CD8-positive, alpha-beta memory T cell (primary cell): ENCODE measurements at places on chromosomes 1 and 21. TPM values are rescaled to one million over a fixed set of nuclear protein-coding genes. Genes with fewer than 3 reads are reported as not detected.
A peak's percentile ranks its signal among the peaks of the same experiment; 100 is the strongest.

DNA sequence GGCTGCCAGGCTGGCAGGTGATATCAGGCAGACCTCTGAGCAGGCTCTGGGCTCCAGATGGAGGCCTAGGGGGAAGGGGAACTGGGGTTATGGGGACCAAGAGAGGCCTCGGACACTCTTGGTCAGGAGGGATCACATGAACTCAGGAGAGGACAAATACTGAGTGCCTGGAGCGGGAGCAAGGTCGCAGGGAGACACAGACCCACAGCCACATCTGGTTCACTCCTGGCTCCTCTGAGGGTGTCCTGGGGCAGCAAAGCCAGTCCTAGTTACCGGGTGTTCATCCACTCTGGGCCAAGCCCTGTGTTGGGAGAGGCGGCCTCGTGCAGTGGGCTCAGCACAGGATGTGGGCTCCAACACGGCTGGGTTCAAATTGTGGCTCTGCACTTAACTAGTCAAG is 239.0 kb downstream of the PTPRU start:
- DNase-seq = no peak

TFAP2E gene
- polyA plus RNA-seq = 0.41 TPM

DNA sequence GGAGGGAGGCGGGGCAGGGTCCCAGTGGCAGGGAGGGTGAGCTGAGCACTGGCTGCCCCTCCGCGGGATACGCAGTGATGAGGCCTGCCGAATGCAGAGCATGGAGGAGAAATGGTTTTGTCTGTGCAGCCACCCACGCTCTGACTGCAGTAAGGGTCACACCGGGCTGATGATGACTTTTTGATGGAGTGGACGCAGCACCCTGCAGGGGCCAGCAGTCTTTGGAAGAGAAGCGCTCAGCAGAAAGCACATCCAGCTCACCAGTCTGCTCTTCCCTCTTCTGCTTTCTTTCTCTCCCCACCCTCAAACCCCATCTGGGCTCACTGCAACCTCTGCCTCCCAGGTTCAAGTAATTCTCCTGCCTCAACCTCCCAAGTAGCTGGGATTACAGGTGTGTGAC is 61.9 kb upstream of the ATP1A1 start:
- no peak for DNase-seq

GRCh38 chr1:47444562-47445465 is 7.0 kb downstream of the FOXD2 start:
- DNase-seq = no peak

GRCh38 chr21:25682382-25682781 is 43.3 kb downstream of the JAM2 start:
- DNase-seq = no peak

TNFAIP8L2 gene
- polyA plus RNA-seq = 22.6 TPM

DNA sequence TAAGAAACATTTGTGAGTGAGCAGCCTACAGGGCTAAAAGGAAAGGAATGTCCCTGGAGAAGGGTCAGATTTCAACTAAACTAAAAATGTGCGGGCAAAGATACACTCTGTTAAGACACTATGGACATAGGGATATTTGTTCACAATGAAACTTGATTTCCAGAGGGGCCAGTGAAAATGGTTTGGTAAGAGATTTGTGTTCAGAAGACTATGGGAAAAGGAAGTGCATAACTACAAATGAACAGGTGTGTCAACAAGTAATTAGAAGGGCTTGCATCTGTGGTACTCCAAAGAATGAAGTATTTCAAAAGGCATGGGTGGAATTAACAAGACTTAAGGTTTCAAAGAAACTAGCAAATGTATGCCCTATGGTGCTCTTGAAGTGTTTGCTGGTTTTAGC is 60.4 kb downstream of the NME7 start:
- no peak for DNase-seq

CR1L gene
- not detected for polyA plus RNA-seq

TRAF5 gene
- 38.3 TPM for polyA plus RNA-seq

KLF17 gene
- polyA plus RNA-seq = not detected

DNA sequence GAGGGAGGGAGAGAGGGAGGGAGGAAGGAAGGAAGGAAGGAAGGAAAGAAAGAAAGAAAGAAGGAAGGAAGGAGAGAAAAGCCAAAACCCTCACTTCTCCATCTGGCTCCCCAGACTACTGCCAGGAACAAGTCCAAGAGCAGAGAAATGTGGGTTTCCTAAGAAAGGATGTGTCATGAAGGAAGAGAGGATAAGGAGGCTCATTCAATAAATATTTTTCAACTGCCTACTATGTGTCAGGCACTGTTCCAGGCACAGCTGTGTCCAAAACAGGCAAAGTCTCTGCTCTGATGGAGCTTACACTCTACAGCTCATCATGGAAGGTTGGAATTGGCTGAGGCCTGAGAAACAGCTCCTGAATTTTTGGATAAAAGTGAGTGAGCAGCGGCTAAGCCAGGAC is 42.6 kb upstream of the ATP2B4 start:
- no peak for DNase-seq

DNA sequence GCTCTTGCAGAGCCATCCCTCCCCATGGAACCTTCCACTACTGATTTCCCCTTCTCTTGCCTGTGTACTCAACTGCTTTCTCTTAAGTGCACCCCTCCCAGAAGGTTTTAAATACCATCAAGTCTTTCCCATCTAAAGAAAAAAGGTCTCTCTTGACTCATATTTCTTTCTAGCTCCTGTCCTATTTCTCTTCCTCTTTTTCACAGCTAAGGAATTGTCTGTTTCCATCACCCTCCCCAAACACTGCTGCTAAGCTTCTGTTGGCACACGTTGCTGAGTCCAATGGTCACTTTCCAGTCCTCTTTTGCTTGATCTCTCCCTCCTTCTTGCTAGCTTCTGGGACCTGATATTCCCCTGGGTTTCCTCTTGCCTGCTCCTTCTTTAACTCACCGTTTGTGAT is 13.3 kb upstream of the GNL2 start:
- no peak for DNase-seq

- no peak for DNase-seq
Measured at GRCh38 chr1:209780268-209780667, 4.1 kb downstream of the C1orf74 start.

- no peak for DNase-seq
Measured at GRCh38 chr1:89837036-89837481, 16.2 kb downstream of the LRRC8D start.

- DNase-seq = no peak
Measured at GRCh38 chr21:17823846-17824245, 4.7 kb upstream of the C21orf91 start.

GRCh38 chr1:171248841-171249240 is 547 bp downstream of the FMO1 start:
- no peak for DNase-seq

- no peak for DNase-seq
Measured at GRCh38 chr1:9143250-9143649, 14.3 kb upstream of the GPR157 start.

GRCh38 chr1:8373581-8374241 is 55.8 kb downstream of the SLC45A1 start:
- no peak for DNase-seq

DNA sequence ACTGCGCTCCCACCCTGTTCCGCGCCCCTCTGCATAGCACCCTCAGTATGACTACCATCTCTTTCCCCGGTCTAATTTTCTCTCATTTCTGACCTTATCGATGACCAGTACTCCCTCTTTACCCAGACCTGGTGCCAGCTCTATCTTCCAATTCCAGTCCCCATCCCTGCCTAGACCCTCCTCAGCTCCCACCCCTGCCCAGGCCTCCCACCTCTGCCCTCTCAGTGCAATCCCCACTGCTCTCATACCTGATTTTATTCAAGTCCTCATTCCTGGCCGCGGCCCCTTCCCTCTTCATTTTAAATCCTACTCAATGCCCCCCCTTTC is 1.3 kb downstream of the USP24 start:
- DNase-seq = no peak

- no peak for DNase-seq
Measured at GRCh38 chr1:172902861-172903381, 147.8 kb downstream of the TNFSF18 start.

DNA sequence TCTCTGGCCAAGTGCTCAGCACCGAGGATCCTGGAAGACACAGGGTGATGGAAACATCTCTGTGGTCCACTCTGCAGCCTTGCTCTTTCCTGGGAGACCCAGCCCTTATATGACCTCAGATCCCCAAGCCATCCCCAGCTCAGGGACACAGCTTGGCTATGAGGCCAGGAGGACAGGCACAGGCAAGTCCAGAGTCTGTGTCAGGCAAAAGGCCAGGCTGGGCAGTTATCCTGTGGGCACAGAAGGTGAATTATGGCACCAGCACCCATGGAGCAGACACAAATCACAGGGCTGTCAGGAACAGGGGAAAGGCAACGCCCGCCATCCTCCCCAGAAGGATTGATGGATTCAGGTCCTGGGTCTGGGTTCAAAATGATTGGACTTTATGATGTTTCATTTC is 52.1 kb upstream of the SCMH1 start:
- DNase-seq = no peak

GRCh38 chr1:21319447-21320407 is 29.5 kb upstream of the ECE1 start:
- no peak for DNase-seq

LRRC38 gene
- polyA plus RNA-seq = not detected

DNA sequence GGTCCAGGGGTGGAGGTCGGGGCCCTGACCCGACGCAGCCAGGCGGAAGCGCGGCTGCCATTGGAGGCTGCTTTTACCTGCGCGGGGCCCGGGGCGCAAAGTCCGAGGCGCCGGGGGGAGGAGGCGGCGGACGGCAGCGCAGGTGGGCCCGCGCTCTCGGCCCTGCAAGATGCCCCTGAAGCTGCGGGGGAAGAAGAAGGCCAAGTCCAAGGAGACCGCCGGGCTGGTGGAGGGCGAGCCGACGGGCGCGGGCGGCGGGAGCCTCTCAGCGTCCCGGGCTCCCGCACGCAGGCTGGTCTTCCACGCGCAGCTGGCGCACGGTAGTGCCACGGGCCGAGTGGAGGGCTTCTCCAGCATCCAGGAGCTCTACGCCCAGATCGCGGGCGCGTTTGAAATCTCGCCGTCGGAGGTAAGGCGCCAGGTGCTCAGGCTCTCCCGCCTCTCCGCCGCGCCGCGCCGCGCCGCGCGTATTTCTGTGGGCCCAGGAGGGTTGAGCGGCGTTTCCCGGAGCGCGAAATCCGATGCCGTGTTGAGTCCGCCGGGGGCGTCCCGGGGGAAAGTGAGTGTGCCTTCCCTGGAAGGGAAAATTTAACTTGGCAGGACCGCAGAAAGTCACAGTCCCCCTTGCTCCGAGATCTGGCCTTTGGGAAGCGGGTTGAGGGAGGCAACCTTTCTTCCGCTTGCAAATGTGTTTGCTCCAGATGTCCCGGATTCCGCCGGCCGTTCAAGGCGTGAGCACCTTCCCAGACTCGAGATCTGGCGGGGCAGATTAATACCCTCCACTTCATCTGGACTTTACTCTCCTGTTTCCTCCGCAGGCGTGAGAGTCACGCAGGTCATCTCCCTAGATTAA is at the start of gene GIPC2:
GIPC2 (plus strand) TSS at position 41 of the 853 bp plus-strand sequence; CDS start at position 170, 129 bp downstream.
- DNase-seq = peak; percentile 7
